Endodermal cell (in vitro differentiated cells): ENCODE measurements at places on chromosomes 13 and 19.

DNA sequence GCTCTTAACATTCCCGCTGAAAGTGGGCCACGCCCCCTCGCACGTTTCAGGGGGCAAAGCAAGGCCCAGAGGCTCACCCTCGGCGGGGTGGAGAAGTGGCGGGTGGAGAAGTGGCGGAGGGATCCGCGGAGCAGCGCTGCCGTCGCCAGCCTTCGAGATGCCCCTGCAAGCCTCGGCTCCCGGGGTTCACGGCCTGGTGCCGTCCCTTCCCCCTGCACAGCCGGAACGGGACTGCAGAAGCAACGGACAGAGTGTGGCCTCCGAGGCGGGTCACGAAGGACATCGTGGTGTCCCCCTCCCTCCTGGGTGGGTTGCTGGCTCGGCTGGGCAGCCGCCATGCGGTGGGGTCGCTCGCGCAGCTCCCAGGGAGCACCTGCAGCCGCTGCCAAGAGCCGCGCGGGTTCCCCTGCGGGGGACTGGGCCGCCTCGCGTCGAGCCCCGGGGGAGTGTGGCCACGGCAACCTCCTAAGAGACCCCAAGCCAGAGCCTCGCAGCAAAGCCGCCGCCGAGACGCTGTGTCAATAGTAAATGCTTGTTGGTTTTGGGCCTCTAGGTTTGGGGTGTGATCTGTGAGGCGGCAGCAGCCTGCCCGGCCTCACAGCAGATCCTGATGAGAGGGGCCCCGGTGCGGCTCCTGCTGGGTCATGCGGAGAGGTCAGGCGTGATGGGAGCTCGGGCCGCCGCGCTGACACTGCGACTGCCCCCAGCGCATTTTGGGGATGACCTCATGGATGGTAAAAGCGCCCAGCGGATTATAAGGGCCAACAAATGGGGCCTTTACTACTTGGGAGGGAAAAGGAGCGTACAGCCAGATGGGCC lies 5.5 kb downstream of the TPGS1 start:
- peak; percentile 76 for DNase-seq

GRCh38 chr13:46297361-46297811 lies 85.7 kb downstream of the LRRC63 start:
- no peak for DNase-seq

- DNase-seq: no peak
Measured at GRCh38 chr19:56145698-56146097, 4.6 kb downstream of the ZNF444 start.

GRCh38 chr13:99231721-99232120 lies 26.5 kb downstream of the GPR18 start:
- no peak for DNase-seq
